ENCODE measurements at places on chromosomes 6 and 20.

- no peak for DNase-seq
These were observed 104.5 kb downstream of the SMLR1 start for GRCh38 chr6:130931683-130932082.

- DNase-seq: no peak
These were observed 55.0 kb downstream of the ALDH5A1 start for GRCh38 chr6:24549674-24550353.

GRCh38 chr20:35306931-35307517, 14.8 kb upstream of the FAM83C start:
- no peak for DNase-seq

GRCh38 chr6:134553936-134554335, 236.0 kb upstream of the SGK1 start:
- no peak for DNase-seq

DNA sequence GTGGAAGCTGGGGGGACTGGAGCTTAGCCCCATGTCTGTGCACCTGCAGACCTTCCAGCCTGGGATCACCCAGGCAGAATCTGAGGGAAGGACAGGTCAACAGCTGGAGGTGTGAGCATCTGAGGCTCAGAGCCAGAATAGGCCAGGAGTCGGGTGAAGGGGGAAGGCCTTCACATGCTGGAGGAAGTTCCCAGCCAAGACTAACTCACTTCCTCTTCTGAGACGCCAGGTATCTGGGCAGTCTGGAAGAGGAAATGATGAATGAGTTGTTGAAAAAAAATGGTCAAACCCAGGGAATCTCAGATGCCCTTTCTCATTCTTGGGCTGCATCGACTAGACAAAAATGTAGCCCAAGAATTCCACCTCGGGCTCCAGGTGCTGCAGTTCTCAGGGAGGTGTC, 73.6 kb upstream of the TIAM2 start:
- DNase-seq: no peak

GRCh38 chr6:145829102-145829501, 14.5 kb upstream of the FBXO30 start:
- DNase-seq: no peak

All from stimulated activated naive CD4-positive, alpha-beta T cell treated with Interleukin-2 at 50 U/mL for 16 hours (primary cell).